B cell (primary cell): ENCODE measurements at places on chromosomes 13 and 19.

DNA sequence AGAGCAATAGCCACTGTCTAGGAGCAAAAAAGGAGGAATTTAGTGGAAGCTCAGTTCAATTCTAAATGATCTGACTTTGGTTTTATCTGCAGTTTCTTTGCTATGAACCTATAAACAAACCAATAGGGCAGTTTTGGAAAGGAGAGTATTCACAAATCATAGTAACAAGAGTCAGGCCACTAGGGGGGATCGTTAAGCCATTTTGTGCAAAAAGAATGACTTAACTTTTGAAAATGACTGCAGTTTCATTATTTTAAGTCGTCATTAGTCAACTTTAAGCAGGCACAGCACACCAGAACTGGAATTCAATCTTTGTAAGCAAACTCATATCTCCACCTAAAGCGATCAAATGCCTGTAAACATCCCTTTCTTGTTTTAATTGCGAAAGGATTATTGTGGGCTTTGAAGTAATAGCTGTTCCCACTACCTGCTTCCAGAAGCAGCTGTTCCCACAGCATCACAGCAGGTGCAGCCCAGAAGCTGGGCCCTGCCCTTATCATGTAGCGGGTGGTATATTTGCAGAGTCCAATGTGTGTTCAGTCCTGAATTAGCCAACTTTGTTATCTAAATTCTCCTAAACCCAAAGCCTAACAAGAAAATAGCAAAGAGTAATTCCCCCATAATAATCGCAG, 51.5 kb downstream of the SOX21 start:
- no peak for DNase-seq
- H3K36me3 ChIP-seq, result no peaks in the 10 kb centered on the region
- no peak overlapping the region for H3K4me3 ChIP-seq
- H3K4me1 ChIP-seq, result no peaks in the 10 kb centered on the region

GRCh38 chr19:41112728-41113290, 1.4 kb upstream of the CYP2F1 start:
- H3K4me1 ChIP-seq, result no peaks in the 10 kb centered on the region
- no peaks in the 10 kb centered on the region for H3K36me3 ChIP-seq
- DNase-seq, result no peak
- no peak overlapping the region for H3K4me3 ChIP-seq

- no peak overlapping the region for H3K27ac ChIP-seq
- H3K27me3 ChIP-seq, result no peaks in the 10 kb centered on the region
- H3K36me3 ChIP-seq, result no peaks in the 10 kb centered on the region
- H3K4me1 ChIP-seq, result no peaks in the 10 kb centered on the region
- no peak for DNase-seq
Observed at GRCh38 chr13:112241288-112241687, 134.9 kb upstream of the SPACA7 start.

- no peaks in the 10 kb centered on the region for H3K4me1 ChIP-seq
- DNase-seq, result no peak
- H3K27me3 ChIP-seq, result no peaks in the 10 kb centered on the region
- H3K4me3 ChIP-seq, result no peak overlapping the region
Observed at GRCh38 chr19:18069383-18069782, 17.4 kb downstream of the IL12RB1 start.

DNA sequence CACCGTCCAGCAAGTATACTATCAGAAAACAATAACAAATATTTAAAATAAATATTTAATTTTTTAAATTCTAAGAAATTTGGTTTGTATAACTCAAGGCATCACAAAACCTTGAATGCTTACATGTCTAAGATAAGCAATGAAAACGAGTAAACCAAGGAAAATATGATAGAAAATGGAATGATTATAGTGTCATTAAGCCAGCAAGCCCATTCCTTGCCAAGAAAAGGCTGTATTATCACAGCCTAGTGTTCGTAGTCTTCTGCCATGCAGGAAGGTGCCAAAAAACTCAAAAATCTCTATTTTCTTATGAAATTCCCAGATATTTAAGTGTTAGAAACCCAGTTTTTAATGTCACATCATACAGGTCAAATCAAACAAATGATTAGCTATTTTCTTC, 136.4 kb downstream of the STOML3 start:
- no peak for DNase-seq
- no peaks in the 10 kb centered on the region for H3K36me3 ChIP-seq
- no peak overlapping the region for H3K4me3 ChIP-seq
- no peak overlapping the region for H3K27ac ChIP-seq
- no peaks in the 10 kb centered on the region for H3K4me1 ChIP-seq

- no peaks in the 10 kb centered on the region for H3K36me3 ChIP-seq
- H3K4me1 ChIP-seq, result no peaks in the 10 kb centered on the region
- H3K27ac ChIP-seq, result no peak overlapping the region
- H3K27me3 ChIP-seq, result no peaks in the 10 kb centered on the region
Observed at GRCh38 chr19:31283701-31284100, 65.5 kb downstream of the TSHZ3 start.

- DNase-seq, result no peak
- H3K4me3 ChIP-seq, result no peak overlapping the region
- no peaks in the 10 kb centered on the region for H3K27me3 ChIP-seq
- peaks cover 57% of the 10 kb centered on the region for H3K36me3 ChIP-seq
- H3K27ac ChIP-seq, result no peak overlapping the region
Observed at GRCh38 chr19:4704317-4704673, 19.3 kb downstream of the DPP9 start.

DNA sequence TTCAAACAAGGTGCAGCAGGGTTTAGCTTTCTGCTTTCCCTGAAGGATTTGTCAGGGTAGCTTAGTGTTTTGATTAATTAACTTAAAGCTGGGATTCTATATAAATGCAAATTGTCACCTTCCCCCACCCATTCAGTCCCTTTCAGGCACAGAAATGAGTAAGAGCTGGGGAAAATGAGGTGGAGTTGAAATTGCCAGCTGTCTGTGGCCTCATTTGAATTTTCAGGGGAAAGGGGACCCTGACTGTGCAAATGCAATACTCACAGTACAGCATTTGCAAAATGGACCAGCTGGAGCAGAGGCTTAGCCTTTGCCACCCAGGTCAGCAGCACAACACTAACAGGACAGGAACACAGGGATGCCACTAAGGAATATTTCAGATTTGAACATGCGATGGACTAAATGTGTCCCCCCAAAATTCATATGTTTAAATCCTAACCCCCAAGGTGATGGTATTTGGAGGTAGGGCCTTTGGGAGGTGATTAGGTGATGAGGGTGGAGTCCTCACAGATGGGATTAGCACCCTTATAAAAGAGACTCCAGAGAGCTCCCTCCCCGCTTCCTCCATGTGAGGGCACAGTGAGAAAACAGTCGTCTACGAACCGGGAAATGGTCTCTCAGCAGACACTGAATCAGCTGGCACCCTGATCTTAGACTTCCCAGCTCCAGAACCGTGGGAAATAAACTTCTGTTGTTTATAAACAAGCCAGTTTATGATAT, 59.5 kb upstream of the CYSLTR2 start:
- no peak overlapping the region for H3K27ac ChIP-seq
- no peaks in the 10 kb centered on the region for H3K4me1 ChIP-seq
- H3K27me3 ChIP-seq, result peaks cover 5% of the 10 kb centered on the region
- no peak for DNase-seq
- no peaks in the 10 kb centered on the region for H3K36me3 ChIP-seq
- no peak overlapping the region for H3K4me3 ChIP-seq

DNA sequence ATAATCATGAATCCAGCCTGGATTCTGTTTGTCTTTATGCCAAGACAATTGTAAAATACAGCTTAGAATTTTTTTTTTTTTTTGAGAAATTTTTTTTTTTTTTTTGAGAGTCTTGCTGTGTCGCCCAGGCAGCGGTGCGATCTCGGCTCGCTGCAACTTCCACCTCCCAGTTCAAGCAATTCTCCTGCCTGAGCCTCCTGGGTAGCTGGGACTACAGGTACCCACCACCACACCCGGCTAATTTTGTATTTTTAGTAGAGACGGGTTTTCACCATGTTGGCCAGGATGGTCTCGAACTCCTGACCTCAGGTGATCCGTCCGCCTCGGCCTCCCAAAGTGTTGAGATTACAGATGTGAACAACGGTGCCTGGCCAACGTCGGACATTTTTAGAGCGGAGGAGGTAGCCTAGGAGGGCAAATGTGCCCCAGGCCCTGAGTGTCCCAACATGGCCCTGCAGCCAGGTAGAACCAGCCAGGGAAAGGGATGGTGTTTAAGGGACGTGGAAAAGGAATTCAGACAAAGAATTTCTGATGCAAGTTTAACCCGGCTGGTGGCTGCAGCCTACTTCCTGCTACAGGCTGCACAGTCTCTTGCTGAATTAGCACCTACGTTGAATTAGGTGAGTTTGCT, 89.8 kb downstream of the GNG7 start:
- H3K27ac ChIP-seq, result peak overlapping the region; percentile 39
- no peaks in the 10 kb centered on the region for H3K27me3 ChIP-seq
- peaks cover 12% of the 10 kb centered on the region for H3K36me3 ChIP-seq
- no peak for DNase-seq

DNA sequence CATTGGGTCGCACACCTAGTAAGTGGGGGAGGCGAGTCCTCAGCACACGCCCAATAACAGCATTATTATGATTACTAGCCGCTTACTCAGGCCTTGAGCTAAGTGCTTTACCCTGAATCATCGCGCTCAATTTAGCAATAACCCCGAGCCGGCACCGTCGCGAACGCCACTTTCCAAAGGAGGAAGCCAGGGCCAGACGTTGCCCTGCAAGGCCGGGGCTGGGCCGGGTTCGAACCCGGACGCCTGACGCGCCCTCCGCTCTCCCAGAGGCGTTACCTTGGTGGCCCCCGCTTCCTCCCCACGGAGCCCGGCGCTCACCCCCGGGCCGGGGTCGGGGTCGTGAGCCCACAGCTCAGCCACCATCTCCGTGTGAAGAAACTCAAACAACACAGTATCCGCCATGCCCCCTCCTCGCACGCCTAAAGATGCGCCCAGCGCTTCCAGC, at the start of gene TRAPPC6A:
TSS of gene TRAPPC6A (minus strand) at position 421 of the 445 bp plus-strand sequence. CDS start at position 402, 19 bp downstream.
- peak within 1 kb of the TSS; percentile 93 for H3K4me3 ChIP-seq
- no peak for DNase-seq
- H3K36me3 ChIP-seq, result peaks cover 4% of the 10 kb centered on the region
- no peaks in the 10 kb centered on the region for H3K27me3 ChIP-seq
- H3K27ac ChIP-seq, result peak within 1 kb of the TSS; percentile 86

DNA sequence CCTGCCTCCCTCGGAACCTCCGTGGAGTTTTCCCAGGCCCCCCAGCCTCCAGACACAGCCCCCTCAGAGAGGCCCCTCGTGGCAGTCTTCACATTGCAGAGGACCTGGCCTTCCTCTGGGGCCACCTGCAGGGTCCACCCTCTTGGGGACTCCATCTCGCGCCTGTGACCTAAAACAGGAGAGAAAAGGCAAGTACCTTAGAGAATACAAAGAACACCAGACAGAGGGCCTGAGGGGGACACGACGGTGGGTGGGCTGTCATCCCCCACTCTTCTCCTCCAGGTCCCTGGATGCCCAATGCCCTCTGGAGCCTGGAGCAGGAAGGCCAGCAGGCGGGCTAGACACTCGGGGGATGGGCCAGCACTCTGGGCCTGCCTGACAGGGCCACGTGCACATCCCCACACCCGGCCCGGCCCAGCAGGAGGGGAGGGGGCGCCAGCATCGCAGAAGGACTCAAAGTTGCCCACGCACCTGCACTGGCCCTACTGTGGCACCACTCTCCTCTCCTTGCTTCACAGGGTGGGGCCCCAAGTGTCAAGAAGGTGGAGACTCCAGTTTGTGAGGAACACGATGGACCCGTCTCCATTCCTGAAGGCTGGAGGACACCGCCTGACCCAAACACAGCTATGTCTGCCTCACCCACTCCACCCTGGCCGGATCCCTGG, 4.3 kb upstream of the A1BG start:
- H3K27ac ChIP-seq, result no peak overlapping the region
- no peak overlapping the region for H3K4me3 ChIP-seq
- H3K36me3 ChIP-seq, result no peaks in the 10 kb centered on the region
- peaks cover 11% of the 10 kb centered on the region for H3K27me3 ChIP-seq
- H3K4me1 ChIP-seq, result peaks cover 17% of the 10 kb centered on the region

GRCh38 chr13:29923554-29924481, 73.4 kb upstream of the UBL3 start:
- peak; percentile 69 for DNase-seq
- H3K27me3 ChIP-seq, result peaks cover 7% of the 10 kb centered on the region
- H3K36me3 ChIP-seq, result no peaks in the 10 kb centered on the region
- H3K4me1 ChIP-seq, result peaks cover 4% of the 10 kb centered on the region
- H3K27ac ChIP-seq, result no peak overlapping the region

- no peak overlapping the region for H3K27ac ChIP-seq
- no peaks in the 10 kb centered on the region for H3K27me3 ChIP-seq
- H3K4me1 ChIP-seq, result peaks cover 16% of the 10 kb centered on the region
- no peak overlapping the region for H3K4me3 ChIP-seq
Observed at GRCh38 chr19:3690551-3691371, 9.5 kb downstream of the PIP5K1C start.

- no peaks in the 10 kb centered on the region for H3K36me3 ChIP-seq
- no peaks in the 10 kb centered on the region for H3K4me1 ChIP-seq
- no peak overlapping the region for H3K4me3 ChIP-seq
- DNase-seq, result no peak
- peaks cover 4% of the 10 kb centered on the region for H3K27me3 ChIP-seq
Observed at GRCh38 chr19:13637664-13638063, 126.7 kb upstream of the MRI1 start.

DNA sequence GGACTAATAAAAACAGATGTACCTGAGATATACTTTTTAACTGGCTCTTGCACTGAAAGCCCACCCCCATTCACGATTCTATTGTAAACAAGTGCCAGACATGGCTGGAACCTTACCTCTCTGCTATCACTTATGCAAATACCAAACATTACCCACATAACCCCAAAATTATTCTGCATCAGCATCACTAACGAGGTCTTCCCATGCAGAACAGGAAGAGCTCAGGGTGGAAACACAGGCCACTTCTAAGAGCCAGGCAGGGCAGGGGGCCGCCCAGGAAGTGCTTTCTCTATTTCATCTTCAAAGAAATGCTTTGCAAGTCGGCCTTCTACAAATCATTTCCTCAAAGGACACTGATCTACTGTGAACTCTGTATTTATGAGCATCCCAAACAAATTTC, 7.3 kb downstream of the IRS2 start:
- no peaks in the 10 kb centered on the region for H3K36me3 ChIP-seq
- peak; percentile 32 for DNase-seq
- H3K4me3 ChIP-seq, result no peak overlapping the region
- H3K27me3 ChIP-seq, result no peaks in the 10 kb centered on the region
- H3K4me1 ChIP-seq, result peaks cover 23% of the 10 kb centered on the region

GRCh38 chr13:74325106-74325505, 190.9 kb upstream of the KLF12 start:
- no peaks in the 10 kb centered on the region for H3K36me3 ChIP-seq
- no peaks in the 10 kb centered on the region for H3K27me3 ChIP-seq
- no peaks in the 10 kb centered on the region for H3K4me1 ChIP-seq
- no peak overlapping the region for H3K27ac ChIP-seq
- DNase-seq, result no peak

- H3K4me3 ChIP-seq, result no peak overlapping the region
- DNase-seq, result no peak
- H3K27ac ChIP-seq, result no peak overlapping the region
- no peaks in the 10 kb centered on the region for H3K36me3 ChIP-seq
- no peaks in the 10 kb centered on the region for H3K27me3 ChIP-seq
Observed at GRCh38 chr13:22454586-22454985, 726.2 kb upstream of the SGCG start.

DNA sequence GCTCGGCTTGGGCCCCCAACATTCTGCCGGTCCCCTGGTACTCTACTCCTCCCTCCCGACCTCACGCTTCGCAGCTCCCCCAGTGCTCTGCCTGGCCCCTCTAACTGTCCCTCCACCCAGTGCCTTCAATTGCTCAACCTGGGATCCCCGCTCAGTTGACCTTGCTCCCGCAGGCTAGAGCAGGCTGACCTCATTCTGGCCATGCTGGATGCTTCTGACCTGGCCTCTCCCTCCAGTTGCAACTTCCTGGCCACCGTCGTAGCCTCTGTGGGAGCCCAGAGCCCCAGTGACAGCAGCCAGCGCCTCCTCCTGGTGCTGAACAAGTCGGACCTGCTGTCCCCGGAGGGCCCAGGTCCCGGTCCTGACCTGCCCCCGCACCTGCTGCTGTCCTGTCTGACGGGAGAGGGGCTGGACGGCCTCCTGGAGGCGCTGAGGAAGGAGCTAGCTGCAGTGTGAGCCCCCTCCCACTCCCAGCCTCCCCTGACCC, 3.6 kb downstream of the GTPBP3 start:
- no peaks in the 10 kb centered on the region for H3K27me3 ChIP-seq
- no peaks in the 10 kb centered on the region for H3K36me3 ChIP-seq
- no peak overlapping the region for H3K27ac ChIP-seq
- peaks cover 7% of the 10 kb centered on the region for H3K4me1 ChIP-seq
